ENCODE measurements at places on chromosomes 12 and 14.
A peak's percentile ranks its signal among the peaks of the same experiment; 100 is the strongest.

GRCh38 chr14:32578181-32578580, 249.1 kb downstream of the AKAP6 start:
- DNase-seq = no peak

DNA sequence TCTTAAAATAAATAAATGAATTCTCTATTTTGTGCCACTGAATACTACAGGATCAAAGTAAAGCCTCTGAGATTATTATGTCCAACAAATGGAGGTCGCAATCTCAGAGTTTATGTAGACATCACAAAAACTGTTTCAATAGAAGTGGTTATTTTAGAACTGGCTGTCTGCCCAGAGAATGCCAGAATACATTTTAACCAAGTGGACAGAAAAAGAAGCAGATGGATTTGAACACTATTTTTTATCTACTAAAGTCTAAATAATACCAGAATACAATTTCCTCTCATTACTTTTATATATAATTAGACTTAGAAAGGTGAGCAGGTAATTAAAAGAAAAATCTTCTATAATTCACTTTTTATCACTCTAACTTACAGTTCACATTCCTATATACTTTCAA, 118.3 kb downstream of the MED13L start:
- no peak for DNase-seq

- no peak for DNase-seq
Measured at GRCh38 chr12:31574803-31575575, 15.9 kb downstream of the DENND5B start.

GRCh38 chr14:65808390-65808789, 395.9 kb downstream of the FUT8 start:
- DNase-seq = no peak

DNA sequence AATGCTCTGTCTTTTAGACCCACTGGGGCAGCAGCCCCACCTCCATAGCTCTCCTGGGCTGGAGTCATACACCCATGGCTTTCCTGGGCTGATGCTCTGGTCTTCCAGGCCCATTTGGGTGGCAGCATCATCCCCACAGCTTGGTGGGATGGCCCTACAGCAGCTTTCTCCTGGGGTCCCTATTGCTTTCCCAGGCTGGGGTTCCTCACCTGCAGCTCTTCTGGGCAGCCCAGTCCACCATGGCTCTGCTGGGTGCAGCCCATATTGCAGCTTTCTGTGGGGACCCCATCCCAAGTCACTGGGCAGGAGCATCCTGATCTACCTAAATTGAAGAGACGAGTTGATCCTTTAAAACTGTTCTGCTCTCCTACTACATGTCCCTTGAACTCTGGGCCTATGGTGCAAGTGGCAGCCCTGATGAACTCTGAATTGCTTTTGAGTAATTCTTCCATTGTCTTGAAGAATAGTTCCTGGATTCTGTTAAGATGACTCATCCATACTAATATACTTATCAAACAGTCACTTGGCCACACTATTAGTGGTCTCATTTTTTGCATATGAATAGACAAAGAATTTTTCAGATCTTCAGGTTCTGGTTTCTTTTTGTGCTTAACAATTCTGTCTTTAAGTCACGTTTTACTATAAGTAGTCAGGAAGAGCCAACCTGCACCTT, 390.1 kb downstream of the DPF3 start:
- no peak for DNase-seq

DNA sequence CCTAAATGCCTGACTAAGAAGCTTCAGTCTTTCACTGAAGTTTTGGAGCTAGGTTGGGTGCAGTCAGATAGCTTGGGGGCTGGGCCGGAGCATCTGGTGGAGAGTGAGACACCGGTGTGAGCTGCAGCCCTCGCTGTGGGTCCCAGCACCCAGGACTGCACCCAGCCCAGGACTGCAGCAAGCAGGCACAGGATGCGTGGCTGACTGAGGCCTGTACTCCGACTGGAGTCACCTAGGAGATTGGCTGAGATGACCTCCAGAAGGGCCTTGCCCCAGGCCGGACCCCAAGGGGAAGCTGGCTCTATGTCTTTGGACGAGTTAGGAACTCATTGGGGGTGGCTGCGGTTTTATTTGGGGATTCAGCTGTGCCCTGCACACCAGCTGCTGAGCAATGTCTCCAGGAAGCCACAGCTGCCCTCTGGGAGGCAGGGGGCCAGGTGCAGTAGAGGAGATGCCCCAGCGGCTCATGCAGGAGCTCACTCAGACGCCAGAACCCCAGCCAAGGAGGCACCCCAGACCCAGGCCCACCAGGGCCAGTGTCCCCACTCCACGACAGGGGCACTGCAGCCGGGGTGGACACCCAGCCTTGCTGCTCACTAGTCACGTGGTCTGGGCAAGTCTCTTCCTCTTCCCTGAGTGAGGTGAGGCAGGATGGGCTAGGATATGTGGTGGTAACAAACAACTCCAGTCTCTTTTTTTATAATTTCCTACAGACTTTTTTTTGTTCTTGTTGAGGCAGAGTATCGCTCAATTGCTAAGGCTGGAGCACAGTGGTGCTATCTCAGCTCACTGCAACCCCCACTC, 31.8 kb upstream of the RCOR1 start:
- DNase-seq = no peak

DNA sequence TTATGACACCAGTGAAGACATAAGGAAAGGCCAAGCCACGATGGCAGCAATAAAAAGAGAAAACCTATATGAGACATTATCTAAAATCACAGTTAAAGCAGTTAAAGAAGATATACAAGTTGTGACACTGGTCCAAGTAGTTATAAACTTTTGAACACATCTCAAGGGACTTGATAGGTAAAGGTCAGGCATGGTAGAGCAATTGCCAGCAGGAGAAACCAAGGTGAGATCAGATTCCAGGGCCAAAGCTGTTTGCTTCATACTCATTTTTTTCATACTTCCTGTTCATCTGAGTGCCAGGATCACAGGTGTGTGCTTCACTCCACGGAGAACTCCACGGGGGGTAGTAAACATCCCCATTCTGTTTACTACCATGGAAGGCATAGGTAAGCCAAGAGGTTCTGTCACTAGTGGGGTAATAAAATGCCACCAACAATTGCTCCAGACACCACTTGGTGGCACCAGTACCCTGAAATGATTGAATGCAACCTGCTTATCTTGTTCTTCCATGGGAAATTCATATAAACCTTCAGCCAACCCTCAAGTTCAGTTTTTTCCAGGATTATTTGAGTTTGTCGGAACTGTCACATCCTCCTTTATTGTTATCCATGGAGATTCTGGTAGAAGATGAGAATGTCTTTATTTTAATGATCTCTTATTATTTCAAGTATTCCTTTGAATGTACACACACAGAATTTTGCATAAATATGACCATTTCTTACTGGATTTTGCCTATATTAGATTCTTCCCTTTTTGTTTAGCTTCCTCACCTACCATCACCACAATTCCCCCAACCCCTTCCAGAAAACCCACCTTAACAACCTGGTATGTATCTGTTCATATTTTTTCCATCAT, 59.2 kb upstream of the TSPAN8 start:
- DNase-seq = peak; percentile 5

GRCh38 chr14:38056270-38056669, 151.4 kb upstream of the SSTR1 start:
- DNase-seq = no peak

DNA sequence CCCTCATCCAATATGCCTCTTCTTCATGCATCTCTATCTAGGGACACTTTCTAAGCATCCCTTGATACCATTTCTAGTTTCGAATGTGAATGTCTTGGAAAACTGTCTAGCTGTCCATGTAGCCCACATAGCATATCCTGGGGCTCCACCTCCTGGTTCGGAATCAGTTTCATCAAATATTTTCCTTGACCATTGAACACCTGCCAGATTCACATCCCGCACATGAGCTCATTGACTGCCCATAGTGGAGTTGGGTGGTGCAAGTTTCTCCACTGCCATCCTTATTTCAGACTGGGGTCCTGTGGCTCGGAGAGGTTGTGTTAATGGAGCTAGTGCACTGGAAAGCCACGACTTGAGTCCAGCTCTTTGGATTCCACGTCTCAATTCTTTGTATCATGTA, 58.6 kb upstream of the TMEM263 start:
- no peak for DNase-seq

DNA sequence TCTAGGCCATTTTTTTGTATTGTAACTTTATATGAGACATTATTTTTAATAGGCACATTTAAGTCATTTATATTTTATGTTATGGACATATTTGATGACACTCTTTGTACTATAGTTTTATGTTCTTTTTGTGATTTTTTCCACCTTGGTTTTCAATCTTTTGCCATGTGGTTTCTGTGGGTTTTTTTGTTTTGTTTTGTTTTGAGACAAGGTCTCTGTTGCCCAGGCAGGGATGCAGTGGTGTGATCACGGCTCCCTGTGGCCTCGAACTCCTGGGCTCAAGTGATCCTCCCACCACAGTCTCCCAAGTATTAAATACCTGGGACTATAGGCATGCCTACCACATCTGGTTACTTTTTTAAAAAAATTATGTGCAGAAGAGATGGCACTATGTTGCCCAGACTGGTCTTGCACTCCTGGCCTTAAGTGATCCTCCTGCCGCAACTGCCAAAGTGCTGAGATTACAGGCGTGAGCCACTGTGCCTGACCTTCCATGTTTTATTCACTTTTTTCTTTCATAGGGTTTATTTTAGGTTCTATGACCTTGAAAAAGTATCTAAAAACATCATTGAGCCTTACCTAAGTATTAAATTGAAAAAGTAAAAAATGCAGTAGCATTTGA, 16.3 kb downstream of the MSRB3 start:
- DNase-seq = no peak

GRCh38 chr14:68781161-68782021, 11.5 kb downstream of the ZFP36L1 start:
- DNase-seq = no peak

- no peak for DNase-seq
Measured at GRCh38 chr12:38149395-38150073, 167.0 kb upstream of the ALG10B start.

DNA sequence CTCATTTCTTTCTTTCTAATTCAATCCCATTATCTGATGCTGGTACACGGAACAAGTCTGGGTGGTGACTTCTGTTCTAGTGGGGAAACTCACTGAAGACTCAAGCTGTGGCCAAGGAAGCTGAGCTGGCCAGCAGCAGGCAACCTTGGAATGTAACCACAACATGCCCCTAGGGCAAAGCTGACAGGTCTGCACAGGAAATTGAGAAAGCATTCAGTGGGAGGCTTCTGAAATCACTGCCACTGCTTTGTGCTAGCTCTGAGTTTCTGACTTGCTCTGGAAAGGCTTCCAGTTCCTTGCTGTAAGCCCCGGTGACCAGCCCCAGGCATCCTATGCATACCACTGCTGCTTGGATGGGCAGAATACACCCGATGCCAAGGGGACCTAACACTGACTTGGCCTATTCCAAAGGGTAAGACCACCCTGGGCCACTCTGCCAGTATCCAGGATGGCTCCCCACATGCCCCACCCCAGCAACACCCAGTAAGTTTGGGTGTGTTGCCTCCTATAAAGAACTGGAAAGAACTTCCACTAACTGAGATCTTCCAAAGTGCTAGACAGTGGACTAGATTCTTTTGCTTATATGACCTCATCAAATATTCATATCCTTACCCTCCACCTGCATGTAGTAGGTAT, 84.5 kb upstream of the CDKN3 start:
- no peak for DNase-seq

- peak; percentile 12 for DNase-seq
Measured at GRCh38 chr12:99769396-99769980, 121.9 kb downstream of the GARIN6 start.

DNA sequence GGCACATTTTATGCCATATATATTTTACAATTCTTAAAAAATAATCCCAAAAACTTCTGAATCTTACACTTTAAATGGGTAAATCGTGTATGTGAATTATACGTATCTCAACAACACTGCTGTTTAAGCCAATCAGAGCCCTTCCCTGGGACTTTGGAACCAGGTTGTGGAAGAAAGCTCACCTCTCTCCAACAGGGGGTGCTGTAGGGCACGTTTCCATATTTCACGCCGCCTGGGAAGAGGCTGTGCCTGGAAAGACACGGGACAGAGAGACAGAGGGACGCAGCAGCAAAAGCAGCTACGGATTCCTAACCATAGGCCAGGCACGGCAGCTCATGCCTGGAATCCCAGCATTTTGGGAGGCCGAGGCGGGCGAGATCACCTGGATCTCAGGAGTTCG, 29.4 kb upstream of the FBRSL1 start:
- DNase-seq = no peak

DNA sequence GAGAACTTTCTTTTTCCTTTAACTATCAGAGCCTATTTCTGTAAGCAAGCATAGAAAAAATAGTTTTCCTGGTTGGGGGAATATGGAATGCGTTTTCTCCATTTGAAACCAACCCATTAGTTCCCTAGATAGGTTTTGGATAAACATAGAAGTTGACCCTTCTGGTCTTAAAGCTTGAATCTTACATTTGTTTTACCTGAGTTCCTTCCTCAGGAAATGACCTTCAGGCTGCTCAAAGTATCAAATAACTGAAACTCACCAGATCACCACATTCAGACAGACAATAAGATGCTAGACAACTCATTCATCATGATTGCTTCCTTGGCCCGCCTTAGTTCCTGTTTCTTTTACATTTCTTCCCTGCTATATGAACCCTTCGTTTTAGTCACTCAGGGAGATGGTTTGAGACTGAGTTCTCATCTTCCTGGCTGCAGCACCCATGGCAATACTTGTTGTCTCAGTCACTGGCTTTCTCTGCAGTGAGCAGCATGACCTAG, 52.2 kb downstream of the LRP6 start:
- no peak for DNase-seq

GRCh38 chr14:51481643-51482042, 170.1 kb upstream of the FRMD6 start:
- DNase-seq = no peak

DNA sequence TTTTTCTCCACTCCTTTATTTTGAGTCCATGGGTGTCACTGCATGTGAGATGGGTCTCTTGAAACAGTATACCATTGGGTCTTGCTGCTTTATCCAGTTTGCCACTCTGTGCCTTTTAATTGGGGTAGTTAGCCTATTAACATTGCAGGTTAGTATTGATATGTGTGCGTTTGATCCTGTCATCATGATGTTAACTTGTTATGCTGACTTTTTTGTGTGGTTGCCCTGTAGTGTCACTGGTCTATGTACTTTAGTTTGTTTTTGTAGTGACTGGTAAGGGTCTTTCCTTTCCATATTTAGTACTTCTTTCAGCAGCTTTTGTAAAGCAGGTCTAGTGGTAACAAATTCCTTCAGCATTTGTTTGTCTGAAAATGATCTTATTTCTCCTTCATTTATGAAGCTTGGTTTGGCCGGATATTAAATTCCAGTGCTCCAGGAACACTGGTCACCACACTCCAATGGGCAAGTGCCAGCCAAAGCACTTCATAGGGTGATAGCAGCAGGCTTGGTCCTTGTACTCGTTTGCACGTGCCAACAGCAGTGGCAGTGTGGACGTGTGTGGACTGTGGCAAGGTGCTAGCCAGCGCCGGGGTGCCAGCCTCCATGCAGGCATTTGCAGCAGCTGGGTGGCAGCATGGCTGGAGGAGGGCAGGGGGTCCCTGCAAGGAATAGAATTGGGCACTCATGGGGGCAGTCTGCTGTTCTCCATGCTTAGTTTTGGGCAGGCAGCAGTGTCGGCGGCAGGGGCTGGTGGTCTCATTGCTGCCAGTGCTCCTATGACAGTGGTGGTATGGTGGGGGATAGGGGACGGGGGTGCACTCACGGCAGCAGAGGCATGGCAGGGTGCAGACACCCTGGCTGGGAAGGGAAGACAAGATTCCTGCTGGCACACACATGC, 53.5 kb downstream of the FRS2 start:
- no peak for DNase-seq

- no peak for DNase-seq
Measured at GRCh38 chr12:15474766-15475165, 152.5 kb downstream of the PTPRO start.

- no peak for DNase-seq
Measured at GRCh38 chr14:54169254-54169924, 212.8 kb upstream of the BMP4 start.

GRCh38 chr14:72311116-72311515, 378.9 kb downstream of the RGS6 start:
- no peak for DNase-seq

Data from neuronal stem cell (in vitro differentiated cells).